Epithelial cell of proximal tubule (primary cell): ENCODE measurements at places on chromosomes 7 and 10. TPM values are rescaled to one million over a fixed set of nuclear protein-coding genes. Genes with fewer than 3 reads are reported as not detected.

DNA sequence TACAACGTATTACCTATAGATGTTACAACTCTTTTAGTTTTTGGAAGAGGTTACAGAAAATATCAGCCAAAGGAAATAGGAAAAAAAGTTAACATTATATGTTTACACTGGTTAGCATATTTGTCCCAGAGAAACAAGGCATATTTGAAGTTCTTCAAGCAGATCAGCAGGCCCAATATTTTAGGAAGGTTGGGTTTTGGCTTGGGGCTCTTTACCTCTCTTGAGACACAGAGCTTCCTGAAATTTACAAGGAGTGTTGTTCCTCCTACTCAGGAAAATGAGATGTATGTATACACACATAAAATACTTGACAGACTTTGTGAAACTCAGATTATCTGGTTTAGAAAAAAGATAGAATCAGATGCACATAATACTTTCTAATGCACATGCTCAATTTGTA is 323.6 kb downstream of the HGF start:
- DNase-seq, result no peak

GRCh38 chr7:1176891-1177373 is 16.9 kb upstream of the ZFAND2A start:
- no peak for DNase-seq

- no peak for DNase-seq
These were observed 49.1 kb downstream of the ASB4 start for GRCh38 chr7:95534796-95535195.

DNA sequence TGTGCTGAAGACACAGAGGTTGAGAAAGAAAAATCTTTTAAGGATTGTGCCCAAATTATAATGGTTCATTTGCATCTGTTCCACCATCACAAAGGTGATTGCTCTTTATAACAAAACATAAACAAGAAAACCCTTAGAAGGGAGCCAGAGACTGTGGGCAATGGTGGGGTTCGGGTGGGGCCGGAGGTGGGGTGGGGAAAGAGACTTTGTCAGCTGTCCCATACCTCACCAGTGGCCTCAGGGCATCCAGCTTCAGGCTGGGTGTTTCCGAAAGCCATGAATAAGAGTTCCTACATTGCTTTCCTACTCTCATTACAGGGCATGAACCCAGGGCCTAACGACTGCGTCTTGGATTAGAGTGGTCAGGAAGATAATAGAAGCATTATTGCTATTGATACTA is 227.9 kb downstream of the PHTF2 start:
- no peak for DNase-seq

DNA sequence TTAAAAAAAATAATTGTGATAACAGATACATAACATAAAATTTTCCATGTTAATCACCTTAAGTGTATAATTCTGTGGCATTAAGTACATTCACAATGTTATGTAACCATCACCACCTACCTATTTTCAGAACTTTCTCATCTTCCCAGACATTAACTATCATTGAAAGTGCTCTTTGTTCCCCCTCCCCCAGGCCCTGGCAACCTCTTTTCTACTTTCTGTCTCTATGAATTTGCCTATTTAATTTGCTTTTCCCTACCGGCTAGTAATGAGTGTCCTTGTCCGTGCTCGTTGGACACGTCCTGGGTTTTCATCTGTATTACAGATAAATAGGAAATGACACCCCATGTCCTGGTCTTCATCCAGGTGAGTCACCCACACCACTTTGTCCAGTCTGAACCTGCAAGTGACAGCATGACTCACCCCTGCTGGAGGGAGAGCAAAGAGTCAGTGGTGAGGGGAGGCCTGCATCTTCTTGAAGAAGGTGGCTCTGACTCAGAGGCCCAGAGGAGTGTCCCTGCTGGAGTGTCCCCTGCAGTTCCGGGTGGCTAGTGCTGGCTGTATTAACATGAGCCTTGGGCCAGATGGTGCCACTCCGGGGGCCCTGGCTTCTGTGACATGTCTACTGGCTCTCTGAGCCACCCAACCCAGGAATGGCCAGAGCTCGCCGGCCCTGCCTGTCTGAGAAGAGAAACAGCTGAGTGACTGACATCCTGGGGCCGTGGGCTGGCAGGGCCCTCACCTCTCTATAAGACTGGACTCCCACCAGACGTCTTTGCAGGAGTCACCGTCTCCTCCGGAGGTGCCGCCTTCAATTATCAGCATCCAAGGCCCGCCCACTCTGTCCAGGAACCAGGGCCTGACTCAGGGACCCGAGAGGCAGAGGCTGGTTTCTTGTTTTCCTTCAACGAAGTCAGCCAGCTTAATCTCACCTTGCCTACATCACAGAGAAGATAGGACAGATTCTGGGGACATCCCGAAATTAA is 503.2 kb upstream of the MKI67 start:
- DNase-seq, result no peak

DNA sequence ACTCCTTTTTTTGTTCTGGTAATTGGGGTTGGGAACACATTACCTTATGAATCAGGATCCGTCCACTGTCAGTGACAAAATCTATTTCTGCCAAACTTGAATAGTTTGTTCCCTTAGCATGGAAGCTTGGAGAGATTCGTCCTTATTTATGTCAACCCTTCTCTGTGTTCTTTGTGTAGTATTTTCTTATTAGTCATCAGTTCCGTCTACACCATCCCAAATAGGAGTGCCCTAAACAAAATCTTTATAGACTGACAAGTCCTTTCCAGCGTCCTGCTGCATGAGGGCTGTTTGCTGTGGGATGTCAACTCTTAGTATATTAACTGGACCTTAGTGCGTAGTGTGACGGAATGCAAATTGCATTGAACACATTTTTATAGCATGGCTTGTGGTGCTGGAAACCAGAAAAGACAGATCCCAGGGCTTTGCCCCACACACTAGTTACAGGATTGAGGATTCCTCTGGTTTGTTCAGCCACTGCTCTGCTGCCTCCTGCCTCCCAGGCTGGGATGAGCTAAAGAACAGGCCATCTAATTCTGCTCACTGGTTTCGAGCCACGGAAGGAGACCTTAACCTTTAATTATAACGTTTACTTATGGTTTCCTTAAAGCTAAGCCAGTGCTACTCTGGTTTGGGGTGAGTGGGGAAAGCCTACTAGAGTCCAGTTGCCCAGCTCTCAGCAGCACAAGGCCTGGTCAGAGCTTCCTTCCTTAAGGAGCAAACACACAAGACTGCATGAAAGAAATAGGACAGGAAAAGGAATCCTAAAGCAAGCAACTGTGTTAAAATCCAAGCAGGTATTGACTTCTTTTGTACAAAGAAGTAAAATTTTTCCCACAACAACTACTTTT is 194.4 kb downstream of the CCSER2 start:
- DNase-seq, result no peak

The GDF10 gene
- not detected in 2 replicates for total RNA-seq

The AGAP5 gene
- 1.0 and 1.9 TPM in 2 replicates for total RNA-seq

The ANXA8L1 gene
- total RNA-seq, result 1.7 and 3.3 TPM in 2 replicates

The ZNF736 gene
- 6.9 and 12.2 TPM in 2 replicates for total RNA-seq
